ENCODE measurements at places on chromosomes 7 and 10.

GRCh38 chr7:50779427-50779826 is 3.3 kb downstream of the GRB10 start:
- DNase-seq, result no peak

GRCh38 chr10:69633673-69634635 is 3.9 kb downstream of the FAM241B start:
- no peak for DNase-seq

GRCh38 chr7:55129541-55130394 is 111.0 kb downstream of the EGFR start:
- no peak for DNase-seq

- peak; percentile 62 for DNase-seq
Observed at GRCh38 chr10:32927750-32928149, 30.3 kb downstream of the ITGB1 start.

DNA sequence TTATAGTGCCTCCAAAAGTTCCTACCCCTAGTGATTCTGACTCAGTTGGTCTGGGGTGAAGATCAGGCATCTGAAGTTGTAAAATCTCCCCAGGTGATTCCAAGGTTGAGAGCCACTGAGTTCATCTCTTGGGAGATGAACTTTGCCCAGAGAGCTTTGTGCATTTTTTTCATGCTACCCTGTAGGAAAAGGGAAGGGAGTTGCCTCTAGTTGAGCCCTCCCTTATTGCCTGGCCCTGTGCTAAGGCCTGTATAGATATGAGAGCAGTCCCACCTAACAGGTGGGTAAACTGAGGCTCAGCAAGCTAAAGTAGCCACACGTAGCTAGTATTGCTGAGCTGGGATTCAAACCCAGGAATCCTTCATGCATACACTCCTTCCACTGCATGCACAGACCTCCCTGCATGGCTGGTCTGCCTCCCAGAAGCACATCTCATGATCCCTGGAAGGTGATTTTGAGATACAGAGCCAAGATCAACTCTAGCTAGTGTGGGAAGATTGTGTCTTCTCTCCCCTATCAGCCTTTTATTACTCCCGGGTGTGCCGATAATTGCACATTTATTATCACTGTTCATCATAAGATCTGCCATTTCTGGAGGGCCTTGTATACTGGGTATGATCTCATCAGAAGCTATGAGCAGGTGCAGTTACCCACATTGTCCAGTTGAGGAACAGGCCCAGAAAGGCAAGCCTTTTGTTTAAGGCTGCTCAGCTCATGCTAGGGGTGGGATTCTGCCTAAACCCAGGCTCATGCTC is 47.0 kb downstream of the TBATA start:
- DNase-seq, result peak; percentile 42

DNA sequence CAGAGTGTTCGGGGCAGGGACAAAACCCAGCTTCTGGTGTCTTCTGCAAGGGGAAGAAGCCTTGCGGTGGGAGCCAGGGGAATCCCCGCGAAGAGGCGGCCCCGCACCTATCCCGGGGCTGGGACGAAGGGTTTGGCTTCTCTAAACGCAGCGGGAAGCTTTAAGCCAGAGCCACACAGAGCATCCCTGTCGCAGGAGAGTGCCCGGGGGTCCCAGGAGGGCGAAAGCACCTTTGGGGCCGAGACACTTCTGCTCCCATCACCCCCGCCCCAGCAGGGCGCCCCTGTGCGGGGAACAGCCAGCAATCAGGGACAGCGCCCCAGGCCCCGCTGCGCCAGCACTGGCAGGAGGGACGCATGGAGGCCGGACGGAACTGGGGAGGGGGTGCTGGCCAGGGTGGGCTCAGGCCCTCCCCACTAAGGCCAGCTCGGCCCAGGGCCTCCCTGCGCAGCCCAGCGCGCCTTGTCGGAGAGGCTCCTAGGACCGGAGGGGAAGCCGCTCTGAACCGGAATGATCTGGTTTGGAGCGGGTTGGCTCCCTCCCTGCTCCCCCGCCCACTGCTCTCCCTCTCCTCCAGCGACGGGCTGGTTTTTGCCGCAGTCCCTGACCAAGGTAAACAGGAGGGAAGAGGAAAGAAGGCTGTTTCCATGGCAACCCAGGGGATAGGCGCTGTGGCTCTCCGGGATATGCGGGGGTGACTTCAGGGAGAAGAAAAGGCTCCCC is 63.9 kb downstream of the TMEM209 start:
- DNase-seq, result peak; percentile 88

DNA sequence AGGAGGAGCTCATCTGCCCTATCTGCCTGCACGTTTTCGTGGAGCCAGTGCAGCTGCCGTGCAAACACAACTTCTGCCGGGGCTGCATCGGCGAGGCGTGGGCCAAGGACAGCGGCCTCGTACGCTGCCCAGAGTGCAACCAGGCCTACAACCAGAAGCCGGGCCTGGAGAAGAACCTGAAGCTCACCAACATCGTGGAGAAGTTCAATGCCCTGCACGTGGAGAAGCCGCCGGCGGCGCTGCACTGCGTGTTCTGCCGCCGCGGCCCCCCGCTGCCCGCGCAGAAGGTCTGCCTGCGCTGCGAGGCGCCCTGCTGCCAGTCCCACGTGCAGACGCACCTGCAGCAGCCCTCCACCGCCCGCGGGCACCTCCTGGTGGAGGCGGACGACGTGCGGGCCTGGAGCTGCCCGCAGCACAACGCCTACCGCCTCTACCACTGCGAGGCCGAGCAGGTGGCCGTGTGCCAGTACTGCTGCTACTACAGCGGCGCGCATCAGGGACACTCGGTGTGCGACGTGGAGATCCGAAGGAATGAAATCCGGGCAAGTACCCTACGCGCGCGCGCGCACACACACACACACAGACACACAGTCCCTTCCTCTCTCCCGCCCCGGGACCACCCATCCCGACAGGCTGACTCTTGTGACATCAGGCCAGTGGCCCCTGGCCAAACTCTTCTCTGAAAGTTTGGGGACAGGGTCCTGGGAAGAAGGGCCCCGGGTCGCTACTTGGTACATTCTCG is 538 bp downstream of the TRIM8 start:
- peak; percentile 91 for DNase-seq

DNA sequence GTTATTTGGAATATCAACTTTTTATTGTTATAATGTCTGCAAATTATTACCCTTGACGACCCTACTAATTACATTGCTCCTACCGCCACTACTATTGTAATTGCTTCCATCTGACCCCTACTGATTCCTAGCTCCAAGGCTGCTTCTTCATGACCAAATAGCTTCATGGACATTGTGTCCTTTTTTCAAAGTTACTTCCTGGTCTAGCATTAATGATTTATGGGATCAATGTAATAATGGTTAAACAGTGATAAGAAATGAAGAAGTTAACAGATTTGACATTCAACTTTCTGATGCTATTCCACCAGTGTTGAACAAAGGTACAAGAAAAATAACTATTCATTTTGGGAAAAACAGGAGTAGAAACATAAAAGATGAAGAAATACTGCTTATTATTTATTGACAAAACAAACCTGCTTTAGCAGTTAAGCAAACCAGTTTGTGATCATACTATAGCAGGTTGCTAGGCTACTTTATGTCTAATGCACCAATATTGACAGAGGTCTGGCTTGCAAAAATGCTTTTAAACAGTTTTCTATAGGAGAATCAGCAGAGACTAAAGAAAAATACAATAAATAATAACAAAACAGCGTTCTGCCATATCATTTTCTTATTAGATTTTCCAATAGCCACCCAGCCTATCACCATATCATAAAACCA is 125.8 kb downstream of the PCLO start:
- no peak for DNase-seq

DNA sequence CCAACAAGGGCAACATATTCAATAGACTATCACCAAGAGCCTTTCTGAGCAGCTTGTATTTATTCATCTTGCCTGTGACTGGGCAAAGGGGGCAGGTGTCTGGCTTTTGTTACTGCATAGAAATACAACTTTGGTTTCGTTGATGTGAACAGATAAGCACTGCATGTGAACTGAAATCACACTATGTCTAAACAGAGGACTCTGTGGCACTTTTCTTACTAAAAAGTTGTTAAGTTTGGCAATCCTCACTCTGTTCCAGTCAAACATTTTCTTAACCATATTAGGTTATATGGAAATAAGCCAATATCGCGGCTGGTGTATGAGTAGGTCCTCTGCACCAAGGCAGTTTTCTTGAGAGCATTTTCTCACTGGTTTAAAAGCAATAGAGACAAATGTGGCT is 48.5 kb downstream of the CALD1 start:
- DNase-seq, result no peak
